ENCODE measurements at places on chromosomes 6 and 20. TPM values are rescaled to one million over a fixed set of nuclear protein-coding genes. Genes with fewer than 3 reads are reported as not detected.

VGLL2 gene
- polyA plus RNA-seq: not detected

MEP1A gene
- polyA plus RNA-seq: not detected

MICB gene
- polyA plus RNA-seq: 19.2 TPM

LRP11 gene
- 43.3 TPM for polyA plus RNA-seq

AK9 gene
- 3.8 TPM for polyA plus RNA-seq

TRIM10 gene
- polyA plus RNA-seq: not detected

GRCh38 chr6:116278481-116278829 lies 1.3 kb downstream of the TSPYL1 start:
- DNase-seq: no peak

DNA sequence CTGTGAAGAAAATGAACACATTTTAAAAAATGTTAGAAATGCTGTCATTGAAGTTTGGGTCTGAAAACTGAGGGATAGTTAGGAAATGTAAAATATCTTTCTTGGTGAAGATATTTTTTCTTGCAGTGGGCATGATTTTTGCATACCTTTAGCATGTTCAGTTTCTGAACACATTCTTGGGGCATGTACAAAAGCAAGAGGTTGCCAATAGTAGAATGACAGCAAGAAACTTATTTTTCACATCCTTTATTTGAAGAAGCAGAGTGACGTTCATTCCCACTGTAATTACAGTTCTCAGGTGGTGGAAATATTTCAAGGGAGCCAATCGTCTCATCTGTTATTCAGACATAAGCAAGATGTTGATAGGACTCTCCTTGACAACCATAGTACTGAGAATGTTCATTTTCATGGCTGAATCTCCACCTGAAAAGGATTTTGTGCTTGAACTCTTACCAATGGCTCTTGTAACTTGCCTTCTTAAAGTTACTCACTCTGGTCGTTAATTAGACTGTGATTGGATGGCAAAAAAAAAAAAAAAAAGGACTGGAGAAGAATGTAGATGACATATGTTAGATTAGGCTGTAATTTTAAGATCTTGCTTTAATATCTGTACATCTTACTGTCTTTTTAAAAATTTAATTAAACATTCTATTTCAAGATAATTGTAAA lies 74.4 kb downstream of the DOK5 start:
- peak; percentile 71 for DNase-seq

- DNase-seq: peak; percentile 65
These were observed 7.6 kb upstream of the TMEM14A start for GRCh38 chr6:52663120-52663935.

- no peak for DNase-seq
These were observed 120.8 kb downstream of the AGPAT4 start for GRCh38 chr6:161152907-161153662.

DNA sequence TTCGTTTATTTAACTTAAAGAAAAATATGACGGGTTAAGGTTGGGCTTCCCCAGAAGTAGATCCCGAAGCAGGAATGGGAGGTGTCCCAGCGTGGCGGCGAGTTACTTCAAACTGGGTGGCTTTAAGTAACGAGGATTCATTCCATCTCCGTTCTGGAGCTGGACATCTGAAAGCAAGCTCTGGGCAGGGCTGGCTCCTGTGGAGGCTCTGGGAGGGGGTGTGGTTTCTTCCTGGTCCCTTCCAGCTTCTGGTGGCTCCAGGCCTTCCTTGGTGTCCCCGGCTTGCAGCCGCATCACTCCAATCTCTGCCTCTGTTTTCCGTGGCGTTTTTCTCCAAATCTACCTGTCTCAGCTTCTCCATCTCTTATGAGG lies 47.3 kb upstream of the BHLHE23 start:
- no peak for DNase-seq

DNA sequence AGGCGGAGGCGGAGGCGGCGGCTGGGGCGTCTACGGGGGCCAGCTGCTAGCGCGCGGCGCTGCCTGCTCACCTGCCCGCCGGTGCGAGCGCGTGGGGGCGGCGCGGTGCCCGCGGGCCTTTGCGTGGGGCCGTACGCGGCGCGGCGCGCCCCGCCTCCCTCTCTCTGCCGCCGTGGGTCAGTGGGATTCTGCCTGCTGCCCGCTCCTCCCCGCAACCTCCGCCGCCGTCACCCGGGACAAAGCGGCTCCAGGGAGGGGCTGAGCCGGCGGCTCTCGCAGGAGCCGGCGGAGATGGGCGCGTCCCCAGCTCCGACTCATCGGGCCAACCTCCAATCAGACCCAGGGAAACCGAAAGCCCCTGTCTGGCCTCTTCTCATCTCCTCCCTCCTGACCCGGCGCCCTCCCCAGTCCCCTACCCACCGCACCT lies at the start of gene RCAN2:
Gene RCAN2, minus strand, starts transcription at position 249 of the 427 bp plus-strand sequence.
- peak; percentile 25 for DNase-seq

Data from fibroblast of lung (primary cell).